ENCODE measurements at places on chromosomes 2 and 18.

- DNase-seq: no peak
These were observed 72.3 kb upstream of the ITGA4 start for GRCh38 chr2:181384923-181385322.

GRCh38 chr2:173763641-173764040 lies 201.5 kb downstream of the SP3 start:
- no peak for DNase-seq

DNA sequence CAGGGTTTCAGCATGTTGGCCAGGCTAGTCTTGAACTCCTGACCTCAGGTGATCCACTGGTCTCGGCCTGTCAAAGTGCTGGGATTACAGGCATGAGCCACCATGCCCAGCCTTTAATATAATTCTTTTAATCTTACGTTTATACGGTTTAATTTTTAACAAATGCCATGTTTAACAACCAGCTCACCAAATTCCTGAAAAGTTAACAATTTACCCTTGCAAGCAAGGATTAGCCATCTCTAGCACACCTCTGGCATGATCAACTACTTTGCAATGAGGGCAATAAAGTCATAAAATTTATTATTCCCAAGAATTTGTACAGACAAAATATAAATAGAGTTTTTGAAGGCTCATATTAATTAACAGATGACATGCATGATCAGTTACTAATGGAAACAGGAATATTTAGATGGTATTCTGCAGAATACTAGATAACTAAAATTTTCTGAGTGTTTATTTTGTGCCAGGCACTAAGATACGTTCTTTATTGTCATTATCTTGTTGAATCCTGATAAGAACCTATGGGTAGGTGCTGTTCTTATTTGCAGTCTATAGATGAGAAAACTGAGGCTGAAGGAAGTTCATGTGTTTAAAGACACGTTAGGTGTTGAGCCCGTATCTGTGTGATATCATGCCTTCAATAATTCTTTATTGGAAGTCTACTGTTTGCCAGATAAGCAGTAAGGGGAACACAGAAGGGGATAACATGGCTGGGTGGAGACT lies 190.1 kb downstream of the CDCA7 start:
- DNase-seq: no peak

DNA sequence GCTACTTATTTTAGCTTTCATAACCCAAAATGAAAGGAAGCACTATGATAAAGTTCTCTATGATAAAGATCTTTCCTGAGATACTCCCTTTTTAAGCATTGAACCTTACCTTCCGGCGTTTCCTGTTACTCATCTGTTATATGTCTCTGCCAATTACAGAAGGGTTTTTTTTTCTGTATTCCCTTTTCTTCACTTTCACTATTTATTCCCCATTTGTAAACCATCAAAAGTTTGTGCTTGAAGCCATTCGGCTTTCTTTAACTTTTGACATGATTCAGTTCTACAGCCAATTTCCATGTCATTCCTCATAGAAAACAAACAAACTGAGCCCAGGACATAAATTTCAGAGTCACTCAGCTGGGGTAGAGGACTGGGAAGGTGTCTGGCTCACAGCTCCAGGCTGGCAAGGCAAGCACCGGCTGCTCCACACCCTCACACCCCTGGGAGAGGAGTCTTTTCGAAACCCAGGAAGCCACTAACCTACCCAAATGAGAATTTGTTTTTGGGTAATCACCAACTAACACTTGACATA lies 429.4 kb upstream of the TRIB2 start:
- DNase-seq: no peak

DNA sequence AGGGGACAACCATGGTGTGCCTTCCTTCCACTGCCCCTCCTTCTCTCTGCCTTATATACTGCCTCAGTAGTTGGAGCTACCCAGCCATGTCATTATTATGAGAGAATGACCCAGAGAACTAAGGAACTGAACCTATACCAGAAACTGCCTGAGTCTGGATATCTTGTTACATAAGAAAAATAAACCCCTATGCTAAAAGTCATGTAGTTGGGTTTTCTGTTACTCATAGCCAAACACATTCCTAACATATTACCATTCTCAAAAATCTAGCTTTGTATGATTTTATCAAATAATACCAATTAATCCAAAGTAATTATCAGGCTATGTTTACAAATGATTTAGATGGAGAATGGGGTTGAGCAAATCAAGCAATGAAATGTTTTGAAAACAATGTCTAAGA lies 15.0 kb upstream of the KLF7 start:
- no peak for DNase-seq

GRCh38 chr18:31171144-31171839 lies 8.6 kb upstream of the DSC1 start:
- DNase-seq: no peak

- DNase-seq: no peak
These were observed 69.4 kb downstream of the LIPG start for GRCh38 chr18:49631146-49631866.

- DNase-seq: no peak
These were observed 1462.8 kb upstream of the LRRTM1 start for GRCh38 chr2:81767187-81767912.

DNA sequence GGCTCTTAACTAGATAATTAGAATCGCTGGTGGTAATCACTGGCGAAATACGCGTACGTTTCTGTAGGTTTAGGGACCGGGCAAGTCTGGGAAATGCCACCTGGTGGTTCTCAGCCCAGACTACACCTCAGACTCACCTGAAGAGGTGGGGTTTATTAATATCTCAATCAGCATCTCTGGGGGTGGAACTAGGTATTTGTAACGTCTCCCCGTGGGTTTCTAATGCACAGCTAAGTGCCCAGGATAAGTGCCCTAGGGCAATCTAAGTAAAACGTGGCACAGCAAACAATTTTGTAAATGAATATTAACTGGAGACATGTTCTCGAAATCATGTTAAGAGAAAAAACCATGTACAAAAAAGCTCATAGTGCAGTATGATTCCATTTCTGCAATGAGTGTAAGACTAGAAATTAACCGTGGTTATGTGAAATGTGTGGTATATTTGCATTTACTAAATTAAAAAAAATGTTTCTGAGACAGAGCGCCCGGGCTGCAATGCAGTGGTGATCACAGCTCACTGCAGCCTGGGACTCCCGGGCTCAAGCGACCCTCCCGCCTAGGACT lies 760 bp upstream of the CNOT11 start:
- DNase-seq: no peak

GRCh38 chr2:215188078-215188477 lies 49.7 kb upstream of the ABCA12 start:
- no peak for DNase-seq

- no peak for DNase-seq
These were observed 141.2 kb downstream of the CABLES1 start for GRCh38 chr18:23276451-23276850.

DNA sequence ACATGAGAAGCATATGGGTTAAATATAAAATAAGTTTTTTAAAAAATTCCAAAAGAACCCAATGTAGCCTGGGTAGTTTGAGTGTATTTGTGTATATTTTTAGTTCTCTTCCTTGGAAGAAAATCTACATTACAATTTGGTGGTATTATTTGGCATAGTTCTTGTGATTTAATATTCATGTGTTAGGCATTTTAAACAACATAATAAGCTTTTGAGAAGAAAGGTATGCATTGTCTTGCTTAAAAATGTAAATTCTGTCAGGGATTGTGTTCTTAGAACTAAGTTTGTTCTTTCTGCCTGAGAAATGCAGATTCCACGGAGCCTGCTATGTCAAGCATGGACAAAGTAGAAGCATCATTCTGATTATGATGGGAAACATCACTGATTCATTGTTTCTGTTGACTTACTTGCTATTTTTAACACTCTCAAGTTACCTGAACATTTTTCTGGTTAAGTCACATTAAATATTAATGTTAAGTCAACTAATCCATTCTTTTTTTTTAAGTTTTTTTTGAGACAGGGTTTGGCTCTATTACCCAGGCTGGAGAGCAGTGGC lies 49.4 kb downstream of the TNFRSF11A start:
- DNase-seq: no peak

DNA sequence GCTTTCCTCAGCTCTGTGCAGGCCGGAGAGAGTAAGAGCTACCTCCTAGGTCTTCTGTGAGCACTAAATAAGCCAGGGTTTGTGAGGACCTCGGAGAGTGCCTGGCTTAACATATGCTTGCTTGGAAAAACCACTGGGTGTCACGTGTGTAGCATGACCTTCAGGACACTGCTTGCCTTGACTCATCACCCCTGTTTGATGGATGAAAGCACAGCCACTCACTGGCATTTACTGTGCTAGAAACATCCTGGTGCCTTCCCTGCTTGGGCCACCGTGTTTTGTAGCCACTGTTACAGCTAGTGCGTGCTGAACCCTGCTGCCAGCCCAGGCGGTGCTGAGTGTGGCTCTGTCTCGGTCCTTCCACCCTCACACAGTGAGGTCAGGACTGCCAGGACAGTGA lies 34.8 kb upstream of the ITM2C start:
- DNase-seq: no peak

- no peak for DNase-seq
These were observed 2.5 kb downstream of the AGFG1 start for GRCh38 chr2:227474410-227474809.

DNA sequence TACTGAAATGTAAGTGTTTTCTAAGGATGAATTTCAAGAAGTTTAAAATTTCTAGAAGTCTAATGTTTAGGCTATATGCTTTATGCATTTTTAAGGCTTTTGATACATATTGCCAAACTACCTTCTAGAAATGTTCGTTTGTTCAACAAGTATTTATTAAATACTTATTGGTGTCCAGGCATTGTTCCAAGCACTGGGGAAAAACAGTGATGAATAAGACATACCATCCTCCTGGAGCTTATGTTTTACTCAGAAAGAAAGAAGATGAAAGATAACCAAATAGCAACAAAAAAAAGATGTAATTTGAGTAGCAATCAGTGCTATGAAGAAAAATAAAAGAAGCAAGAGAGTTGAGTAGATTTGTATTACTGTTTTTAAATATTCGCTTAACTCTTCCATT lies 692.9 kb downstream of the SLC4A3 start:
- DNase-seq: no peak

GRCh38 chr18:73101977-73102376 lies 234.2 kb upstream of the NETO1 start:
- DNase-seq: no peak

All from cortex of kidney (tissue), 1 donor.